ENCODE measurements at places on chromosomes 2 and 18. TPM values are rescaled to one million over a fixed set of nuclear protein-coding genes. Genes with fewer than 3 reads are reported as not detected.

DNA sequence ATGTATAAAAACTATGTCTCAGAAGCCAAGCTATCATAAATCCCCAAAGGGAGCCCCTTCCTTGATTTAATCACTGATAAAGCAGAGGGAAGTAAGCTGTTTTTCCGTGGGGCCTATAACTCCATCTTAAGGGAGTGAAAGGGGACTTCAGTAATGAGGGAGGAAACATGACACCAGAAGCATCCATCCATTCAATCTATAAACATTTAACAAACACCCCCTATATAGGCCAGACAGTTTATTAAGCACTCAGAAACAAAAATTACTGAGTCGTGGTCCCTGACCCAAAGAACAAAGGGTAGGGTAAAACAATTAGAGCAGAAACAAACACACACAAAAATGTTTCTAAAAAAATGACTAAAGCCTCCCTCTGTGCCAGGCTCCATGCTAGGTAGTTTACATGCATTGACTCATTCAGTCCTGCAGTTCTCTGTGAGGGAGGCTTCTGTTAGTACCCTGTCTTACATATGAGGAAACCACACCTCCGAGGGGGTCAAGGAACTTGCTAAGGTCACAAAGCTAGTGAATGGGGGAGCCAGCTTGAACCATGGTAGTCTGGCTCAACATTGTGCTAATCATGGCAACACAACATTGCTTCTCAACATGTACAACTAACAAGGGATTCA is 472.1 kb downstream of the CDH2 start:
- no peak overlapping the region for H3K27ac ChIP-seq
- H3K4me3 ChIP-seq, result no peak overlapping the region
- H3K36me3 ChIP-seq, result no peaks in the 10 kb centered on the region
- H3K27me3 ChIP-seq, result no peaks in the 10 kb centered on the region
- H3K4me1 ChIP-seq, result no peaks in the 10 kb centered on the region
- DNase-seq, result no peak

UGT1A9 gene
- total RNA-seq, result not detected

- no peak overlapping the region for H3K27ac ChIP-seq
- no peak for DNase-seq
- no peaks in the 10 kb centered on the region for H3K27me3 ChIP-seq
- H3K4me1 ChIP-seq, result no peaks in the 10 kb centered on the region
Measured at GRCh38 chr2:45570671-45571334, 40.3 kb downstream of the SRBD1 start.

DNA sequence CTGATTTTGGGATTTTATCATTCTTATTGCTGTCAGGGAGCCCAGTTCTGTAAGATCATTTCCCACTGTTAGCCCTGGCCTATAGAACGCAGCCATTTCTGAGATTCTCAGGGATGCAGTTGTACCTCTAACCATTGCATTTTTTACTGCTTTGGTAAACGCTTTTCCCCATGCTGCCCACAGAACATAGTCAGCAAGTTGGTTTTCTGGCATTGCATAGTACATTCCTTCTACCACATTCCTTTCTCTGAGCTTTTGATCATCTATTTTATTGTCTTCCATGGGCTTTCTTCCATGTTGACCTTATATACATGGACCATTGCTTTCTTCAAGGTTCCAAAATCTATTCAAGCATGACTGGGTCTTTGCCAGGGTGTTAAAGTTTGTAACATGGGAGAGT is 86.8 kb upstream of the ST6GAL2 start:
- H3K27me3 ChIP-seq, result no peaks in the 10 kb centered on the region
- no peak overlapping the region for H3K27ac ChIP-seq
- no peaks in the 10 kb centered on the region for H3K36me3 ChIP-seq
- DNase-seq, result no peak

PLCL1 gene
- total RNA-seq, result 8.9 TPM

DNA sequence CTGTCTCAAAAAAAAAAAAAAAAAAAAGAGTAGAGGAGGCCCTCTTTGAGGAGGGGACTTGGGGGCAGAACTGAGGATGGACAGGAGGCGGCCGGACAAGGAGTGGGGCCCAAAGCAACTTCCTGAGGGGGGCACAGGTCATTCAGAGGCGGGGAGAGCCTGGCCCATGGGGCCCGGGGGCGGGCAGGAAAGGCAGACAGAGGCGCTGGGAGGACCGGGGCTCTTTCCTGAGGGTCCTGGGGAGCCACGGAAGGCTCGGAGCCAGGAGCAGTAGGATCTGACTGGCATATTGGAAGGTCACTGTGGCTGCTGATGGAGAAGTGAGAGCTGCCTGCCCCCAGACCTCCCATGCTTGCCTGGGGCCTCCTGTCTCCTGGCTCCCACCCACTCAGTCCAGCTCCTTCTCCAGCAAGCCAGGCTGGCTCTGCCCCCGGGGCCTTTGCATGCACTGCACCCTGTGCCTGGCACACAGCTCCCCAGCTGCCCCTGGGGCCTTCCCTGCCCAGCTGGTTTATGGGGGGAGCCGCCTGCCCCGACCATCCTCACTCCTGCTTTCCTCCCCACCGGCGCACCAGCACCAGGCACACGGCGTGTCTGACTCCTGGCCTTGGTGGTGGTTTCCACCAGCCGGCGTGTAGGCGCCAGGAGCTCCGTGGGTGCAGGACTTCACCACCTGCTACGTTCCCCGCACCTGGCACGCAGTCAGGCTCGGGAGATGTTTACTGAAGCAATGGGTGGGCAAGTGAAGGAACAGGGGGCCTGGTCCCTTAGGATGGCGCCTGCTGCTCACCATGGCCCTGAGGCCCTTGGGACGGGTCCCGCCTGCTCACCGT is 5.6 kb downstream of the ESPNL start:
- no peak for DNase-seq
- H3K4me1 ChIP-seq, result peaks cover 4% of the 10 kb centered on the region
- no peak overlapping the region for H3K4me3 ChIP-seq
- no peak overlapping the region for H3K27ac ChIP-seq

GRCh38 chr2:165173215-165173614 is 30.6 kb downstream of the SCN3A start:
- H3K27ac ChIP-seq, result no peak overlapping the region
- H3K4me1 ChIP-seq, result no peaks in the 10 kb centered on the region
- no peaks in the 10 kb centered on the region for H3K36me3 ChIP-seq
- no peak overlapping the region for H3K4me3 ChIP-seq
- DNase-seq, result no peak

DNA sequence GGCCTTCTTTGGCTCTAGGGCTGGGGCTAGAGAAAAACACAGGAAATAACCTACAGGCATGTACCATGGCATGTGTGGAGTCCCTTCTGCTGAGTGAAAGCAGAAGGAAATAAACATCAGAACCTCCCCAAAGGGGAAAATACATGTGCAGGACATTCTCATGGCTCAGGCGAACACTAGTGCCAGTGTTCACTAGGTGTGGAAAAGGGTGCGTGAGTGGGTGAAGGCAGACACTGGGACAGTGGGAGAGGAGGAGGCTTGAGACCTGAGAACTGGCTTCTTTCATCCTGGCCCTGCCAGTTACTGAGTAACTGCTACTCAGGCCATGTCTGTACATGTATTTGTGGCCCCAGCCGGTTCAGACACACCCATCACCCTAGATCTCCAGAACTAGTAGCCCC is 268.2 kb downstream of the PRKCE start:
- no peaks in the 10 kb centered on the region for H3K27me3 ChIP-seq
- H3K27ac ChIP-seq, result no peak overlapping the region
- H3K36me3 ChIP-seq, result no peaks in the 10 kb centered on the region
- H3K4me3 ChIP-seq, result no peak overlapping the region
- no peaks in the 10 kb centered on the region for H3K4me1 ChIP-seq

CKAP2L gene
- total RNA-seq, result 17.6 TPM

- peaks cover 31% of the 10 kb centered on the region for H3K27me3 ChIP-seq
- H3K4me3 ChIP-seq, result no peak overlapping the region
- H3K4me1 ChIP-seq, result no peaks in the 10 kb centered on the region
- no peak overlapping the region for H3K27ac ChIP-seq
Measured at GRCh38 chr2:237180187-237180586, 94.5 kb downstream of the COPS8 start.

GRCh38 chr2:60899230-60899891 is 18.0 kb downstream of the REL start:
- DNase-seq, result no peak
- peaks cover 64% of the 10 kb centered on the region for H3K36me3 ChIP-seq
- H3K27ac ChIP-seq, result no peak overlapping the region

SLC16A14 gene
- total RNA-seq, result not detected

TTN gene
- total RNA-seq, result 0.07 TPM
